ENCODE measurements at places on chromosomes 1 and 21.
A peak's percentile ranks its signal among the peaks of the same experiment; 100 is the strongest.

GRCh38 chr1:53860967-53861411, 22.9 kb upstream of the NDC1 start:
- DNase-seq: peak; percentile 38

DNA sequence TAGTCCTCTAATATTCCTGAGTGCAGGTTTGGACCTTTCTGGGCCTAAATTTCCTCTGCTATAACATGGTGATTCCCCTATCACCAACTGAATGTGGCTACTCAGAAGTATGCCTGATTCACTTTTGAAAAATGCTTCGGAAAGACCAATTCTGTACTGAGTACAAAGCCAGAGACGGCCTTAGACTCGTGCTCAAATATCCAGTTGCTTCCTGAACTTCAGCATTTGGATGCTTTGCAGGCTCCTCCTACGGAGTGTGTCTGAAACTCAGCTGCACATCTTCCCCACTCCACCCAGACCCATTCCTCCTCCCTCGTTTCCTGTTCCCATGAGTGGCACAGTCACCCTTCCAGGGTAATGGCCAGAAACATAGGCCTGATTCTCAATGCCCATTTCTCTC, 98.4 kb upstream of the GADD45A start:
- no peak for DNase-seq

DNA sequence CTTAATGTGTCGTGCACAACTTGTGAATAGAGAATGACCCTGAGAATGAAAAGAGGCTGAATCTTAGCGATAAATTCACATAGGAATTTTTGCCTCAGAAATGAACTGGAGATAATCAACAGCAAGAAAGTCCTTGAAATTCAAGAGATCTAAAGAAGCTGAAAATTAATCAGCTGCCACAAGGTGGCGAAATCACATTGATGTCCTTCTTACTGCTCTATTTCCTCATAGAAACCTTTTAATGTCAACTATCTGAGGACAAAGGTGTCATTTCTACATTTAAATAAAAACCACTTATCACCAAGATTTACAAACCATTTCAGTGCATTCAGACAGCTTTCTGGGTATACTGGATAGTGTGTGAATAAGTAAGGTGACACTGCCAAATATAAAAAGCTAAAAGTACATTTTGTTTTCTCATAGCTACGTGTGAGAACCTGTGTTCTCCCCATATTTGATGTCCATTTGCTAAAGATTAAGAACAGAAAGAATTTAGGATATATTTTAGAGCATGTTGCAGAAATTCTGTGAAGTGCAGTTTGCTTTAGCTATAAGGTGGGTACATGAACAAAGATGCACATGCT, 485.3 kb upstream of the PTBP2 start:
- no peak for DNase-seq

DNA sequence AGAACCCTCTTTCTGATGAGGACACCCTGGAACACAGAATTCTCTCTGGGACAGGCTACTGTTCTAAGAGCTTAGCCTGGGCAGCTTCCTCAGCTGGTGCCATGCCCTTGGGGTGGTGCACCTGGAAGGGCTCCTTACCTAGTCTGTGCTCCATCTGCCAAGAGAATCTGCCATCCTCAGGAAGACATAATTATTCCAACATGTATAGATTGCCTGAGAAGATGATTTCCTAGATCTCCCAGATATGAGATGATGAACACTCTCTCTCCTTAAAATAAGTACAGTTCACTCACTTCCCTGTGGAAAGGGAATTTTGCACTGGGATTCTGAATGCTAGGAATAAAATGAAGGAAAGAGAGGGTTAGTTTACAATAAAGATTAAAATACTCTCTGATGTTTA, 87.6 kb downstream of the NENF start:
- no peak for DNase-seq

DNA sequence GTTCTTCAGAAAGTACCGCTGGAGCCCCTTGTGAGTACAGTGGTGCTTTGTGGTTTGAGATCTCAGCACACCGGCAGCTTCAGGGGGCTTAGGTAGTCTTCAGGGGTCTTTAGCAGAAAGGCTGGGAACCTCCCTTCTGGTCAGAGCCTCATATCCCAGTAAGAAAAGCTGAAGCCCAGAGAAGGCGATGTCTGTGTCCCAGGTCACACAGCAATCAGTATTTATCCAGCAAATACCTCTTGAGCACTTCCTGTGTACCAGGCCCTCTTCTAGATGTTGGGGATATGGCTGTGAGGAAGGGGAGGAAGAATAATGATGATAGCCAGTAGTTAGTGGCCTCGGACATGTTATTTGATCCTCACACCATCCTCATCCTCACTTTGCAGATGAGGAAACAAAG, 14.3 kb downstream of the SERINC2 start:
- DNase-seq: no peak

DNA sequence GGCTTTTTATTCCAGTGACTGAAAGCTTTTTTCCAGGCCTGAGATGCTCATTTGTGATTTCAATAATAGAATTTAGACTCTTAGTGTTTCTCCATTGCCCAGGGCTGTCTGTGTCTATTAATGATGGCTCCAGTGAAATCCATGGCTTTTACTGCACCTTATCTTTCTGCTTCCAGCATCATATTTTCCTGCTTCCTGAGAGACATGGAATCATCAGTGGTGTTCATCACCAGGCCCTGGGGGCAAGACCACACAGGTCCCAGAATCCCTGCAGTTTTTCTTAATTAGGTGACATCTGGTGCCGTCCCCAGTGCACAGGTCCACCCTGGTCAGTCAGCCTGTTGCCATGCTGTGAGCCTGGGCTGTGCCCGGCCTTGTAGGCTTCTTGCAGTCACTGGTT, 15.5 kb downstream of the NT5C1A start:
- no peak for DNase-seq

DNA sequence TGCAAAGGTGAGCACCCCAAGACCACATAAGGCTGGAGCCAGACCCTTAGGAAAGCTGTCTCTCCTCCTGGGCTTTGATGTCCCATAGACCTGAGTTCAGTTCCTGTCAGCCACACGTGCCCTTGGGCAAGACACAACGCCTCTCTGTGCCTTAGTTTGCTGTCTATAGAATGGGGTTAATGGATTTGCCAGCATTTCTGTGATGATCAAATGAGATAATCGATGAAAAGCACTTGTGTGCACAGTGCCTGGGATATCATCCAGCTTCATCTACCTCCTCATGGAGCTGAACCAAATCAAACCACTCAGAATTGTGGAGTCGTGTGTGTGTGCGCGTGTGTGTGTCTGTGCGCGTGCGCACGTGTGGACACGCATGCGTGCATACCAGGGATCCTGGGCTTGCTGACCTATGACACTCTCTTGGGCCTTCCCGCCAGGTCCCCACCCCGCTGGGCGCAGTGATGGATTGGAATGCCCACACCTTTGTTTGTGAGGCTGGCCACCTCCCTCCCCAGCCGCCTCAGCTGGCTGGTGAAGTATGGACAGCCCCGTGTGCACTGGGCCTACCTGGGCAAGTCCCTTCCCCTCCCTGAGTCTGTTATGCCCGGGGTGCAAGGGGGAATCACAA, 5.2 kb downstream of the TTC22 start:
- no peak for DNase-seq

- DNase-seq: peak; percentile 58
These were observed 4.5 kb downstream of the KCNJ9 start for GRCh38 chr1:160085686-160086455.

- no peak for DNase-seq
These were observed 41.7 kb upstream of the RXRG start for GRCh38 chr1:165486663-165487062.

- no peak for DNase-seq
These were observed 4.4 kb downstream of the TGFB2 start for GRCh38 chr1:218349348-218350034.

DNA sequence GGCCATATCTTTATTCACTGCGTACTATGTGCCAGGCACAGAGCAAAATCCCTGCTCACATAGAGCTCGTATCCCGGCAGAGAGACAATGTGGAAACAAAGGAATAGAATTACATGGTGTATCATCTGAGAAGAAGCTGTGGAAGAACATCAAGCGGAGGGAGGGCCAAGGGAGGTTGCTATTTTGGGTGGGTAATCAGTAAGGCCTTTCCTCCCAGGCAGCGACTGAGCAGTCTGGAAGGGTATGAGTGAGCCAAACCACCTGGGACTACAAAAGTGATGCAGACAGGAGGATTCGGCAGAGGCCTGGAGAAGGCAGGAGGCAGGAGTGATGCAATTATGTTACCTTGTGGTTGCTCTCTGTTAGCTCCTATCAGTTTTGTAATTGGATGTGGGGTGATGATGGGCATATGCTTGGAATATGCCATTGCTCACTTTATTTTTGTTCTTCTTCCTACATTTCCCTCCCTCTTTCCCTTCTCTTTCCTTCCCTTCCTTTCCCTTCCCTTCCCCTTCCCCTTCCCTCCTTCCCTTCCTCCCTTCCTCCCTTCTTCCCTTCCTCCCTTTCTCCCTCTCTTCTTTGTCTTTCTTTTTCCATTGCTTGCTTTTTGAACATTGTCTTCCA, 172.9 kb downstream of the DISC1 start:
- DNase-seq: no peak

Data from effector memory CD4-positive, alpha-beta T cell (primary cell).